Dermis microvascular lymphatic vessel endothelial cell (primary cell): ENCODE measurements at places on chromosomes 7 and 10. TPM values are rescaled to one million over a fixed set of nuclear protein-coding genes. Genes with fewer than 3 reads are reported as not detected.

- DNase-seq, result peak; percentile 54
Observed at GRCh38 chr7:37284805-37285231, 163.8 kb downstream of the ELMO1 start.

DNA sequence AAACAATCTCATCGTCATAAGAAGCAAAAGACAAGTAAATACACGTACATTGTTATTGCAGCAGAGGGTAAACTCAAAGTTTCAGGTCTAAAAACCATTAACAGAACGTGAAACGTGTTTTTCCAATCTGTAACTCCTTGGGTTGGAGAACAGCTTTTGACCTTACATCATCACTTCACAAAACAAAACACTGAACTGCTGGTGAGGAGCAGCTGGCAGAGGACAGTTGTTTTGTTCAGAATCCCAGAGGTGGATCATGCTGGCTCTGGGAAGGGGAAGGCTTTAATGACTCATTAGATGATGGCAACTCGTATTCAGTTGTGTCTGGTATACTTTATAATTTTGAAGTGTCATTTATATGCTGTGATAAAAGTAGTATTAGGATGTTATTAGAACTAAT is 923.0 kb upstream of the CELF2 start:
- DNase-seq, result no peak

DNA sequence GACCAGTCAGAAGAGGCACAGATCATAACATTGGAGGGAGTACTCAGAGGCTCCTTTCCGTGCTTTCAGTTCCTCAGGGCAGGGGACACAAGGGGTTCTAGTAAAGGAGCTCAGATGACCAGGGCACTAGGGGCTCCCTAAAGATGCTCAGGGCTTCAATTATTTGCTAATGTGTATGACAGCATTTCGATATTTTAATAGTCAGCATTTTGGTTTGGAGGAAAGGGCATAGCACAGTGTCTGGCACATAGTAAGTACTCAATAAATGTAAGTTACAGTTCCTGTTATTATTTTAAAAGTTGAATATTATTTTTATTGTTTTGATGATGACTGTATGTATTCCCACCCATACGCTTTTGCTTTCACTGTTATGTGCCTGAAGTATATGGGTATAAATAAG is 260.0 kb downstream of the REEP3 start:
- DNase-seq, result no peak

GRCh38 chr10:224571-224970 is 89.3 kb downstream of the ZMYND11 start:
- no peak for DNase-seq

- no peak for DNase-seq
Observed at GRCh38 chr7:81155654-81156373, 237.0 kb upstream of the SEMA3C start.

GRCh38 chr7:34338961-34339526 is 319.0 kb upstream of the NPSR1 start:
- no peak for DNase-seq

GRCh38 chr10:29969255-29970011 is 90.0 kb downstream of the JCAD start:
- DNase-seq, result no peak

GRCh38 chr10:127855976-127856375 is 36.8 kb downstream of the CLRN3 start:
- no peak for DNase-seq

- no peak for DNase-seq
Observed at GRCh38 chr10:13143766-13144165, 17.6 kb upstream of the MCM10 start.

GRCh38 chr10:136465-136762 is 1.2 kb downstream of the ZMYND11 start:
- DNase-seq, result no peak

Gene CROT
- 2.9 and 3.5 TPM in 2 replicates for total RNA-seq

Gene TEX47
- total RNA-seq, result not detected in 2 replicates

Gene FOXI2
- total RNA-seq, result not detected in 2 replicates

Gene C7orf33
- not detected in 2 replicates for total RNA-seq

Gene ADAMTS14
- under 0.01 TPM in 1 of 2 replicates, not detected in the other for total RNA-seq

Gene FFAR4
- total RNA-seq, result not detected in 2 replicates
